ENCODE measurements at places on chromosomes 6 and 20.

DNA sequence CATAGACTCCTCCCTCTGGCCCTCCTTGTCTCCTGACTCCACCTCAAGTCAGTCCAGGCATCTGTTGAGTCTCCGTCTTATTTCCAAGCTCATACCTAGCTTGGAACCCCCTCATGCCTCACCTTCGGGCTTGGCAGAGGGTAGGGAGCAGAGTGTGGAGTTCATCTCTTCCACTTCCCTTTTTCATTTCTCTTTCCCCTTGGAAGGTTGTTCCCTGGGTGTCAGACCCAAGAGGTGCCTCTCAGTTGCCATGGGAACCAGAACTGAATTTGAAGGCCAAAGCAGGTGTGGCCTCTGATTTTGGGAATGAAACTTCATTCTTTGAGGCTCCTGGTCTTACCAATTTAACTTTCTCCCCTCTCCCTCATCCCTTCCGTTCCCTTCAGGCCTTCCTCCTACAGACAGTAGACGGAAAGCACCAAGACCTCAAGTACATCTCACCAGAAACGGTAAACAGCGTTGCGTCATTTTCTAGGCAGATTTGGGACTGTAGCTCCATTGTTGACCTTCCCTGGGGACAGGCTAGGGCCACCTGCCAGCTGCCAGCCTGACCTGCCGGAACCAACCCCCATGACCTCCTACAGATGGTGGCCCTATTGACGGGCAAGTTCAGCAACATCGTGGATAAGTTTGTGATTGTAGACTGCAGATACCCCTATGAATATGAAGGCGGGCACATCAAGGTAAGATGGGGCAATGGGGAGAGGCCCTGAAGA is 6.6 kb downstream of the CDC25B start:
- DNase-seq, result no peak

- DNase-seq, result no peak
These were observed 347.0 kb downstream of the CDH4 start for GRCh38 chr20:61599061-61599531.

DNA sequence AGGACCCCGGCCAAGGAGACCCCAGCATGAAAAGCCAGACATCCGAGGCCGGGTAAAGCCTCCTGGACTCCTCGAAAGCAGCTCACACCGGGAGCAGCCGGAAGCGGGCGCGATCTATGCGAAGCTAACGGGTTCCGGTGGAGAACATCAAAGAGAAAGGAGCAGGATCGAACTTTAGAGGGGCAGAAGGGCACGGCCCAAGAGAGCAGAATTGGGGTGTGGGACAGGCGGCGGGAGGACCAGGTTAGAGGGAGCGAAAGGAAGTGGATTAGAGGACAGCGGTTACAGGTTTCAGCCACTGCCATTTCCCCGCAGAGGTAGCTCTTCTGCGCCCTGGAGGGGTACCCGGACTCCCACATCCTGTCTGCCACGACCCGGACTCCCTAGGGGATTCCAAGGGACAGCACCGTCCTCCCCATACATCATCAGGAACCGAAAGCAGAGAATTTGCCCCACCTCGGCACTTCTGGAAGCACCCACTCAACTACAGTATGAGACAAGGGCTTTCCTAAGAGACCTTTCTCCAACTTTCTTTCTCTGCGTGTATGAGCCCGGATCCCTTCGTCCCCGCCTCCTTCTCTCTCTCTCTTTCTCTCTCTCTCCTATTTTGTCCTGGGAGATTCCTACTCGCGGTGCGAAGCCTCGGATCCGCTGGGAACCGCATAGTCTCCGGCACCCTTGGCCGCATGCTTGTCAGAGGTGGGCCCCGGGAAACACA is 507 bp upstream of the VGLL2 start:
- no peak for DNase-seq

DNA sequence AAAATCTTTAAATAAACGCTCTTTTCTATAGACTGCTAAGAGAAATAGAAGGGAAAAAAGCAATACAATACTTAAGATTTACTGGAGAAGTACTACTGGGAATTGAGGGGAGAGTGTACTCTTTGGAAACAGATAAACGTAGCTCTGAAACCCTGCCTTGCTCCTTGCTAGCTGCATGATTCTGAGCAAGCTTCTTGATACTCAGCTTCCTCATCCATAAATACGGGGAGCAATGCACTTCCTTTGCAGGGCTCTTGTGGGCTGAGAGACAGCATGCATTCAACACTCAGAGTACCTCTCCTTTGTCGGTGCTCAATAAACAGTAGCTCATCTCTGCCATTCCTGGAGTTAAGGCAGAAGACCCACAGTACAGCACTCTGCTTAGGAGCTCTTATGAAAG is 159.7 kb downstream of the BTBD9 start:
- no peak for DNase-seq

GRCh38 chr6:34852406-34853085 is 35.3 kb downstream of the TAF11 start:
- DNase-seq, result no peak

- no peak for DNase-seq
These were observed 38.9 kb downstream of the ORC3 start for GRCh38 chr6:87628881-87629280.

DNA sequence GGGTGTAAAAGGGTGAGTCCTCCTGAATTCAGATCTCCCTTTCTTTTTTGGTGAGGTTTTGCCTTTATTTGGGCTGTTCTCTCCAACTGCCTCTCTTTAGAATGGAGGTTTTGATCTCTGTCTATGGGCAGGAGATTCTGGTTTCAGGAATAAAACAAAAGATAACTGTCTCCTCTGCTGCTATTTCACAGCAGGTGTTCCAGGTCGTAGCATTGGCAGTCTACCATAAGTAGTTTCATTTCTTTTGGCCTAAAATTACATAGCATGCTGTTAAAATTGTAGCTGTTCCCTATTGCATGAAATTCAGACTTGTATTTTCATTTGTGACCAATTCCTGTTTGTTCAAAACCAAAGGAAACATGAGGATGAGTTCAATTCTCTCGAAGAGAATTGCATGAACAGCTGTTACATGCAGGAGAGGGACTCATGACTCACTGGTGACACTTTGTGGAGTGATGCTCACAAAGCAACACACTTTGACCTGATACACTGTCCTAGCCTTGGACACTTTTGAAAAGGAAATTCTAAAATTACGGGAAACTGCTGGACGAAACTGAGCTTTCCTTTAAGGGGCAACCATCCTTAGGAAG is 76.8 kb upstream of the SIRPG start:
- no peak for DNase-seq

DNA sequence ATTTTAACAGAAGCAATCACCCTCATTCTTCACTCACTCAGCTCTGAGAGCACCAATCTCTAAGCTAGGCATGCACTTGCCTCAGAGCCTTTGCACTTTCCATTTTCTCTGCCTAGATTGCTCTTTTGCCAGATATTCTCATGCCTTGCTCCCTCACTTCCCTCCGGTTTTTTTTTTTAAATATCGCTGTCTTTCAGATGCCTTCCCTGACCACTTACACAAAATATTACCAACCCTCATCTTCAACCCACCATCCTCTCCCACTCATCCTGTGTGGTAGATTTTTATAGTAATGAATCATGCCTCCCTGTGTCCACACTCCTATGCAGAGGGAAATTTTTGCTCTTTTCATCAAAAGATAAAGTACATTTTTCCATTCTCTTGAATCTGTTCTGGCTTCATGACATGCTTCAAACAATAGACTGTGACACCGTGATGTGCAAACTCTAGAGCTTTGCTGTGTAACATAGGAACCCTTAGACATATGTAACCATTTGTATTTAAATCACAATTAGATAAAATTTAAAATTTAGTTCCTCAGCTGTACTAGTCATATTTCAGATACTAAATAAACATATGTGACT is 437.1 kb downstream of the UTRN start:
- no peak for DNase-seq
